T1000 (cell line): ENCODE measurements at places on chromosomes 13 and 19.

DNA sequence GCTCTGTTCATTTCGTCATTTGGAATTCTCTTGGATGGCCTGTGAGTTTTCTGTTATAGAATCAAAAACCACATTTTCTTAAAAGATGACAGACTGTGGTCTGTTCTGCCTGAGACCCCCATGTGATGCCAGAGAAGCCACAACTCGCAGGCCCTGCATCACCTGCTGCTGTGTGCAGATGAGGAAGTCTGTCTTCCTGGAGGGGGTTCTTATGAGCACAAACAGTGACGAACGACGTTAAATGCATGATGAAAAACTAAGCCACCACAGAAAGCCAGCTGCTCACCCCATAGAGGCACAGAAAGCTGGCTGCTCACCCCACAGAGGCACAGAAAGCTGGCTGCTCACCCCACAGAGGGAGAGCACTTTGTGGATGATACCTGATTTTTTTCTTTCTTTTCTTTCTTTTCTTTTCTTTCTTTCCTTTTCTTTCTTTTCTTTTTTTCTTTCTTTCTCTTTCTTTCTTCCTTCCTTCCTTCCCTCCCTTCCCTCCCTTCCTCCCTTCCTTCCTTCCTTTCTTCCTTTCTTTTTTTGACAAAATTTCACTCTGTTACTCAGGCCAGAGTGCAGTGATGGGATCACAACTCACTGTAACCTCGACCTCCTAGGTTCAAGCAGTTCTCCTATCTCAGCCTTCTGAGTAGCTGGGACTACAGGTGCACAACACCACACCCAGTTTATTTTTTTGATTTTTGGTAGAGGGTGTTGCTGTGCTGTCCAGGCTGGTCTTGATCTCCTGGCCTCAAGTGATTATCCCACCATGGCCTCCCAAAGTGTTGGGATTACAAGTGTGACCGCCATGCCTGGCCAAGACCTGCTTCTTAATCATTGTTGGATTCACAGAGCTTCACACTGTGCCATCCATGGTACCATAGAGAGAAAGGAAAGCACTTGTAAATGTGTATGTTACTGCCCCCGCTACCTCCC is 1191.4 kb downstream of the UQCRFS1 start:
- no peak for DNase-seq

DNA sequence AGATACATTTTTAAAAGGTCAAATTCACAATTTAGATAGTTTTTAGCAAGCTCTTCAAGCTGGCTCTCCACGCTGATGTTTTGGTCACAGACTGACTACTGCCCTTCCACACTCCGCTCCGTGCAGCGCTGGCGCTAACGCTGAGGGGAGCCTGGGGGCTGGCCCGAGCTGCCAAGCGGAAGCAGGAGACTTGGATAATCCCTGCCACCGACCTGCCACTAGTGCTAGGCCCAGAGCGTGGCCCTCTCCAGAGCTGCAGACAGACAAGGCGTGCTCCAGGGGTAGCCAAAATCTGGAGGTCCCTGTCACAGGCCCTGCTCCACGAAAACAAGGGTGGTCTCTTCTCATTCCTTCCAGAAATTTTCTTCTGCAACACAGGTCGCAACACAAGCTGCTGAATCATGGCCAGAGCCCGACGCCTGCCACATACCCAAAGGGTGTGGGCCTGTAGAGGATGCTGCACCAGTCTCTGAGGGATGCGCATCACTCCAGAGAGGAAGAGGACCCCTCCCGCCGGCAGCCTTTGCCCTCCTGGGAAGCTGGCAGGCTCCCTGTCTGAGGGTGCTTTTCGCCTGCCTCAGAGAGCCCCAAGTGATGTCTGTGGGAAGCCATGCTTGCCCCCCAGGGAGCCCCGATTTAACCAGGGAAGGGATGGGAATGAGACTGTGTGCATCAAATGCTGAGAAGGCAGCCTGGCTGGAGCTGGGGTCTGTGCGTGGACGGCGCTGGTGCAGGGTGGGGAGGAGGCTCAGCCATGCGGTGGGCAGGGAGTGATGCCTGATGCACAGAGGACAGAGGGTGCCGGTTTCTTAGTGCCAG is 21.6 kb downstream of the CAPS start:
- DNase-seq = peak; percentile 27

GRCh38 chr19:41189425-41190065 is 3.5 kb upstream of the CYP2S1 start:
- DNase-seq = no peak

DNA sequence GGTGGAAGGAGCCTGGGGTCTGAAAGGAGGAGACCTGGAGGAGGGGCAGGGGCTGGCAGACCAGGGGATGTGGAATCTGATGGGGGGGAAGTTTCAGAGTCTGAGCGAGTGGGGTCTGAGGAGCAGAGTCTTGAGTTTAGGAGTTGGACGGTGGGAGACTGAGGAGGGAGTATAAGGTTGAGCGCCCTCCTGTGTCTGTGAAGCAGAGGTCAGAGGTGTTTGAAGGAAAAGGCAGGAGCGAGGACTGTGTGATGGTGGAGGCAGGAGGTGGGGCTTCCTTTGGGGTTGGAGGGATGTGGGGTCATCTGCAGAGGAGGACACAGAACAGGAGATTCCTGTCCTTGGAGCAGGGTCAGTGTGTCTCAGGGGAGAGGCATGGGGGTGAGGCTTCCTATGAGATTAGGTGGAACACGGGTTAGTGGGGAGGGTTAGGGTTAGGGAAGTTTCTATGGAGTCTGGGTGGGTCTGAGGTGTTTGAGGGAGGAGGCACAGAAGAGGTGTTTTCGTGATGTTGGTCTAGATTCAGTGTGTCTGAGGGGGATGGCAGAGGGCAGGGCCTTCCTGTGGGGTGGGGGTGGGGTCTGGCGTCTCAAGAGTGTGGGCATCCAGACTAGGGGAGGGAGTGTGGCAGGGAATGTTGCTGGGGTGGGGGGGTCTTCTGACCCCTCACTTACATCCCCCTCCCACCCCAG is 8.3 kb downstream of the RYR1 start:
- no peak for DNase-seq

DNA sequence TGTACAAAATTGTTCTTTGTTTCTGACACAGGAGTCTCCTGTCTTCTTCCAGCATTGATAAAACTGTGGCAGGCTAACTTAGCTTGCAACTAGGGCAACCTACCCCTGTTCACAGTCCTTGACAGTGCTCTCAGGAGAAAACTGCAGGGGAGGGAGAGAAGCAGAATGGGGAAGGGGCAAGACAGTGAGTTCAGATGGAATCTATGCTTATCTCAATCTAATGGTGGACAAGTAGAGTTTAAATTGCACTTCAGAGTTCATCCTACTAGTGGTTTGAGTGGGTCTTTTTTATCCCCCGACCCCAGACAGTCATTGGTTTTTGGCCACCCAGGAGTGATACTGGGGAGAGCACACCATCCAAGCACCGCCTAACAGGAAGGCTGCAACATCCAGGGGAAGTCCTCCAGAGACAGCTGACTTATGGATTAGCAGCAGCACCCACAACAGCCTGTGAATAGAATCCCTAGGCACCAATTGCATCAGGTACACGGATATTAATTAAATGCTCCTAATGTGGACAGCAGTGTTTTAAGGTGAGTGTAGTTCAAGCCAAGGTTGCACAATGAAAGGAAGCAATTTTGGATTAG is 236.6 kb downstream of the NHLRC3 start:
- DNase-seq = no peak

DNA sequence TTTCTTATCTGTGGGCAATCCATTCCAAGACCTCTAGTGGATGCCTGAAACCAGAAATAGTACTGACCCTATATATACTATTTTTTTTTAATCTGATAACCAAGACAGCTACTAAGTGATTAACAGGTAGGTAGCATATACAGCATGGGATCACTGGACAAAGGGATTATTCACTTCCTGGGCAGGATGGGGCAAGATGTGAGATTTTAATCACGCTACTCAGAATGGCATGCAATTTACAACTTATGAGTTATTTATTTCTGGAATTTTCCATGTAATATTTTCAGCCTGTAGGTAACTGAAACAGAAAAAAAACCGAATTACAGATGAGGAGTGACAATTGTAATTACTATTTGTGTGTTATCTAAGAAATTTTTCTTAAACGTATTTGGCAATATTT is 41.2 kb downstream of the ZIC2 start:
- no peak for DNase-seq

DNA sequence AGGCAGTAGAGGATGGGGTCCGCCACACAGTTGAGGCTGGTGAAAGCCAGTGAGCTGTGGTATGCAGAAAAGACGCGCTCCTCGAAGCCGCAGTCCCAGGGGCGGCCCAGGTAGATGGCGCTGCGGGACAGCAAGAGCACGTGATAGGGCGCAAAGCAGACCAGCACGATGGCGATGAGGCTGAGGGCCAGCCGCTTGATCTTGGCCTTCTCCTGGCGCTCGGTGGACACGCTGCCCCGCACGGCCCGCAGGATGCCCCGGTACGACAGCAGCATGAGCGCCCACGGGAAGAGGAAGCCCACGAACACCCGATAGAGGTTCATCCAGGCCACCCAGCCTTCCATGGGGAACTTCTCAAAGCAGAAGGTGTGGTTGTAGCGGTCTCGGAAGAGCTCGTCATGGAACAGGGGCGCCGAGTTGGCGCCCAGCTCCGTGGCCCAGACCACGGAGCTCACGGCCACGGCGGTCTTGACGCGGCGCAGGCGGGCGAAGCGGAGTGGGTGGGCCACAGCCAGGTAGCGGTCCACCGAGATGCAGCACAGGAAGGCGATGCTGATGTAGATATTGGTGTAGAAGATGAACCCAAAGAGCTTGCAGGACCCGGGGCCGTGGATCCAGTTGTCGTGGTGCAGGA is 6.5 kb upstream of the OPA3 start:
- no peak for DNase-seq

DNA sequence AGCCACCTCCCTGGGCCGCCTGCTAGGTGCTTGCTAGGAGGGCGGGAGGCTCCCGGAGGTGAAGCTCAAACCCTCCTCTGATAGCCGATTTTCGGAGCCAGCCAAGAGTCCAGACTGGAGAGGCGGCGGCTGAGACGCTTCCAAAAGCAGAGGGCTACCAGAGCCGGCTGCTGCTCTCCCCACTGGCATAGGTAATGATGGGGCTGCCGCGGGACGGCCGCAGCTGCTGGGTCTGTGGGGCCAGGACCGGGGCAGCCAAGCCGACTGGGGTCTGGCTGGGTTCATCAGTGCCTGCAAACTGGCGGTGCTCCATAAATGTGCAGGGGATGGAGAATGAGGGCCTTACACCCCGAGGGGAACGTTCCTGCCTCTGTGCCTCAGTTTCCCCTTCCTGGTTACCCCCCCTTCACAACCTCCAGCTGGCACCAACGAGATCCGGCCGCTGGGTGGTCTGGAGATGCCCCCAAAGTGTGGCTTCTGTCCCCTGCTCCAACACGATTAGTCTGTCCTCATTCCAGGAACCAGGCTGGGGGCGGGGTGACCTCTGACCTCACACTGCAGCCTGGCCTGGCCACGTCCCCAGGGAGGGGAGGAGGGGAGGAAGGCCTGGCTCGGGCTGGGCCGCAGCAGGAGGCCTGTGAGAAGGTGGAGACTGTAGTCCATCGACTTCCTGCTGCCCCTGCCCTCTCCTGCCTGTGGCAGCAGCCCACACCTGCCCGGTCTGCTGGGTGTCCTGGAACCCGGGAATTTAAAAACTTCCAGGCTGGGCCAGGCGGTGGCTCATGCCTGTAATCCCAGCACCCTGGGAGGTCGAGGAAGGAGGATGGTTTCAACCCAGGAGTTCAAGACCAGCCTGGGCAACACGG is 3.8 kb upstream of the WDR18 start:
- no peak for DNase-seq

GRCh38 chr19:40143612-40144011 is 47.6 kb upstream of the MAP3K10 start:
- no peak for DNase-seq
